ENCODE measurements at places on chromosomes 16 and 17.

DNA sequence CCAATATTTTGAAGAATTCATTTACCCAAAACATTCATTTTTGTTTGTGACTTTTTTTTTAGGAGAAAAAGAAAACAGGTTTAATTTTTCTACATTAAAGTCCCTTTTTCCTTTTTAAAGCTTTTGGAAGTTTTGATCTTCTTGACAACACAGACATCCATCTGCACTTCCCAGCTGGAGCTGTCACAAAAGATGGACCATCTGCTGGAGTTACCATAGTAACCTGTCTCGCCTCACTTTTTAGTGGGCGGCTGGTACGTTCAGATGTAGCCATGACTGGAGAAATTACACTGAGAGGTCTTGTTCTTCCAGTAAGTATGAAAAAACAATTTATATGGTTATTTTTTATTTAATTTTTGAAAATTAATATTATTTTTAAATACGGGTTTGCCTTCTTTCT is 37.2 kb downstream of the SIAH1 start:
- DNase-seq = no peak

- DNase-seq = no peak
Observed at GRCh38 chr16:30395155-30395991, at the start of gene ZNF48. Gene ZNF48 (plus strand): TSS chr16:30395420. CDS start chr16:30395795, 375 bp downstream.

GRCh38 chr17:4054446-4054845 is 88.4 kb downstream of the ZZEF1 start:
- no peak for DNase-seq

- no peak for DNase-seq
Observed at GRCh38 chr17:60293580-60294335, 98.2 kb downstream of the USP32 start.

- no peak for DNase-seq
Observed at GRCh38 chr17:67265436-67266019, 20.5 kb upstream of the HELZ start.

DNA sequence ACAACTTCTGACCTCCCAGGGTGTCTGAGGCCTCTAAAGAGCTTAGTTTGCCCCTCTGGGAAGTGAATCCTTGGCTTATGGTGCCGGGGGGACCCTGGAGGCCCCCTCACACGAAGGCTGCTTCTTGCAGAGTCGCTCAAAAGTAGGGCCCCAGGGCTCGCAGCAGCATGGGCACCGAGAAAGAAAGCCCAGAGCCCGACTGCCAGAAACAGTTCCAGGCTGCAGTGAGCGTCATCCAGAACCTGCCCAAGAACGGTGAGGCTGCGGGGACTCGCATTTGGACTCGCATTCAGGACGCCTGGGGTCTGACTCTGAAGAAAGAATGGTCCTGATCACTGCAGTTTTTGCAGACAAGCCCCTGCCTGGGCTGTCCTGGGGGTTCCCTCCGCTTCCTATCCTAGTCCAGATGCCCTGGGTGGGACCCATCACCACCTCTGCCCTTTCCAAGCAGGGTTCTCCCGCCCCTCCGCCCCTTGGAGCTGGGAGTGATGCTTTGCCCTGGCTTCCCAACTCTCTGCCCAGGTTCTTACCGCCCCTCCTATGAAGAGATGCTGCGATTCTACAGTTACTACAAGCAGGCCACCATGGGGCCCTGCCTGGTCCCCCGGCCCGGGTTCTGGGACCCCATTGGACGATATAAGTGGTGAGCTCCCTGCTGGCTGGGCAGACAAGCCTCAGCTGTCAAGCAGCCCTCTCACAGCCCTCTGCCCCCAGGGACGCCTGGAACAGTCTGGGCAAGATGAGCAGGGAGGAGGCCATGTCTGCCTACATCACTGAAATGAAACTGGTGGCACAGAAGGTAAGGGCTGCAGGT is 698 bp downstream of the ACBD4 start:
- DNase-seq = no peak

DNA sequence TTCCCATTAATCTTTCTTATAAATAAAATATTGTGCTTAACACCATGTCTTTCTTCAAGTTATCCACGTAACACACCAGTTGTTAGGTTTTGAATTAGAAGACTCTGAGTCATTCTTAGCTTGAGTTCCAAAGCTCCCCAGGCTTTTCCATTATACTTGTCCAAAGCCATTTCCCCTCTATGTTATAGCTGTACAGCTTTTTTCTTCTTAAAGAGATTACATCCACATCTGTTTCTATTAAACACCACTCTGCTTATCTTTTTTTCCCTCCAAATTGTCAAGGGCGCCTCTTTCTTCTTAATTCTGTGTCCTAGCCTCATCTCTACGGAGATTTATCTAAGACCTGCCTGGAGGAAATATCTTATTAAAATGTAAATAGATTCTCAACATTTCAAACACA is 139.4 kb upstream of the CPHXL start:
- DNase-seq = no peak

- no peak for DNase-seq
Observed at GRCh38 chr17:81481815-81482505, 30.6 kb downstream of the ACTG1 start.

- DNase-seq = no peak
Observed at GRCh38 chr17:41393826-41394225, 3.6 kb downstream of the KRT31 start.

- DNase-seq = no peak
Observed at GRCh38 chr17:69503711-69504110, 89.2 kb downstream of the MAP2K6 start.

DNA sequence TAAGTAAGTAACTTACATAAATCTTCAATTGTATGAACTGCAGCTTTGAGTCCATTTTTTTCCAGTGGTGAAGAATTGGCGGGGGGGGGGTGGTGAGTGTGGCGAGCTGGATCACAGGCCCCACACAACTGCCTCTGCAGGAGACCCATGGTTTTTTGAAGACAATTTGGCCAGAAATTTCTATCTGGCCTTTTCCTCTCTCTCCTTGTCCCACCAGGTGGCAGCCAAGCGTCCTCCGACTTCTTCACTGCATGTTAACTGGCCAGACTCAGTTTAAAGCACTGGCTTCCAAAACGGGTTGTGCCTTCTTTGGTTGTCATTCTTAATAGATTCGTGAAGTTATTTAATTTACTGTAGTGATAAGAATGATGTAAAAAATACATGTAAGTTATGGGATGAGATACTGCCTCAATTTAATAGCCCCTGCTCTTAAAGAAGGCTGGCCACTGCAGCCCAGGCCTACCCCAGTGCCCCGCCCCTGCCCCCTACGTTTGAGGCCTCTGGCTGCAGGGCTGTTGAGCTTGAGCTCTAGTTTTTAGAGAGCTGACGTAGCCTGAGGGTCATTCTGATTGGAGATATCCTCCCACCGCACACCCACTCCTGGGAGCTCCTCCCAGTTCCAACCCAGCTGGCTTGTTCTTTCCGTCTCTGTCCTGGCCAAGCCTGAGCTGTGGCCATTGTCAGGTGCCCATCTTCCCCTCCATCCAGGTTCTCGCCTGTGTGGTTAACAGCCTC is 36.4 kb downstream of the AKAP1 start:
- no peak for DNase-seq

DNA sequence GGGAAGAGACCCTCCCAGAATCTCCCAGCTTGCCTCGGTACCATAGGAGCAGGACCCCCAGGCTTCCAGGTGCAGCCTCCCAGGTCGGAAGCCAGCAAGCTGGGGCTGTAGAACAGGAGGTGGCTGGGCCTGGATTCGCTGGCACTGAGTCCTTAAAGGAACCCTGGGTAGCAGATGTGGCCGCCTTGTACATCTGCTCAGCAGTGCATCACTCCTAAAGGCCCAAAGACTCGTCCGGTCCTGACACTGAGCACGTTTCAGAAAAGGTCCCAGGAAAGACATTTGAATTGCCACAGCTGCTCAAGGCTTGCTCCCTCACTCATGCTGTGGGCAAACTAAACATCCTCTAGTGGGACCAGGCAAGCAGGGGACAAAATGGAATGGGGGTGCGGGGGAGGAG is 172.8 kb downstream of the RAB11FIP4 start:
- DNase-seq = no peak

- no peak for DNase-seq
Observed at GRCh38 chr16:13168091-13168572, 266.7 kb downstream of the SHISA9 start.

- peak; percentile 21 for DNase-seq
Observed at GRCh38 chr16:68367030-68367429, 56.2 kb downstream of the PRMT7 start.

DNA sequence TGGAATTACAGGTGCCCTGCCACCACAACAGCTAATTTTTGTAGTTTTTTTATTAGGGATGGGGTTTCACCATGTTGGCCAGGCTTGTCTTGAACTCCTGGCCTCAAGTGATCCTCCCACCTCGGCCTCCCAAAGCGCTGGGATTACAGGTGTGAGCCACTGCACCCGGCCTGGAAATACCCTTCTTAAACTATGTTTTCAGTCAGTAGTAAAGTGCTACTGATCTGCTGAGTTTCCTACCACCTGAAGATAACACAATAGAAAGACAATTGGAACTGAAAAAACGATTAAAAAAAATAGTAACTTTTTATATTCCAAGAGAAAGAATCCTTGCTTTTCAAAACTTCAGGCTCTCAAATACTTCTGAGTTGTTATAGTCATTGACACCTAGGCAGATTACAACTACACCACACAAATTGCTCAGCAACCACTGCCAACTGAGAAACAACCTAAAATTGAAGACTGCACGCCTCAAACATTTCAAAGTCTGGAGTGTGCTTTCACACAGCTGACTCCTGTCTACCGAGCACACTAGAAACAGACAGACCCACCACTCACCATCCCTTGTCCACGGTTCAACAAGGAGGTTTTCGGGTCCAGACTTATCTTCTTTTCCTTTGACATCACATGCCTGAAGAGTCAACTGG is 40.9 kb downstream of the ZZEF1 start:
- no peak for DNase-seq

- DNase-seq = no peak
Observed at GRCh38 chr16:68658341-68658973, 13.3 kb downstream of the CDH3 start.

- DNase-seq = no peak
Observed at GRCh38 chr16:351804-352520, 561 bp downstream of the AXIN1 start.
